ENCODE measurements at places on chromosomes 3 and 15. TPM values are rescaled to one million over a fixed set of nuclear protein-coding genes. Genes with fewer than 3 reads are reported as not detected.

LTK gene
- total RNA-seq = 1.0 TPM

DNA sequence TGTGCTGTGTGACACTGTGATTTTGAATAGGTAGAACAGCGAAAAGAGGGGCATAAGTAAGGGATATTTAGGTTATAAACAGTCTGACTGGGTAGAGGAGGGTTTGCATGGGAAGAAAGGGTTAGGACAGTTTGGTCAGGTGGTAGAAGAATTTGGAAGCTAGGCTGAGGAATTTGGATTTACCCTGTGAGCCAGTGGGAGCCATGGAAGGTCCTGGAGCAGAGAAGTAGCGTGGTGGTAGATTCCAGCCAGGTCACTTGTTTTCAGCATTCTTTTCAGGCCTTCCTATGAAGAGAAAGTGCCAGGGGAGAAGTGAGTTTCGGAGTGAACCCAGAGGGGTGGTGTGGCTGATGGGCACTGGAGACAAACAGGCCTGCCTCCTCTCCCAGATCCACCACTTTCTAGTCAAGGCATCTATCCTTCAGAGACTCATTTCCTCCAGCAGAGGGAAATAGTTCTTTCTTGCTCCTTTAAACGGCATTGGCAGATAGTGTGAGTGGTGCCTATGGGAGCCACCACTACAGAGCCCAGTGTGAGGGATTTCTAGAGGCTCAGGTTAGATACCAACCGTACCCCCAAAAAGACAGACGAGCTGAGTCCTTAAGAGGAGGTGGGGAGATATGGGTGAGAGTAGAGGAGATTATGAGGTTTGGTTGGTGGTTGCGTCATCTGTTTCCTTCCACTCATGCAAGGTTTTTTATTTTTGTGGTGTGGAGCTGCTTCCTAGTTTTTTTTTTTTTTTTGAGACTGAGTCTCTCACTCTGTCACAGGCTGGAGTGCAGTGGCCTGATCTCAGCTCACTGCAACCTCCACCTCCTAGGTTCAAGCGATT is 21.2 kb downstream of the PXK start:
- H3K4me1 ChIP-seq = peaks cover 23% of the 10 kb centered on the region
- DNase-seq = no peak
- no peaks in the 10 kb centered on the region for H3K27me3 ChIP-seq
- peak overlapping the region; percentile 5 for H3K27ac ChIP-seq

DNA sequence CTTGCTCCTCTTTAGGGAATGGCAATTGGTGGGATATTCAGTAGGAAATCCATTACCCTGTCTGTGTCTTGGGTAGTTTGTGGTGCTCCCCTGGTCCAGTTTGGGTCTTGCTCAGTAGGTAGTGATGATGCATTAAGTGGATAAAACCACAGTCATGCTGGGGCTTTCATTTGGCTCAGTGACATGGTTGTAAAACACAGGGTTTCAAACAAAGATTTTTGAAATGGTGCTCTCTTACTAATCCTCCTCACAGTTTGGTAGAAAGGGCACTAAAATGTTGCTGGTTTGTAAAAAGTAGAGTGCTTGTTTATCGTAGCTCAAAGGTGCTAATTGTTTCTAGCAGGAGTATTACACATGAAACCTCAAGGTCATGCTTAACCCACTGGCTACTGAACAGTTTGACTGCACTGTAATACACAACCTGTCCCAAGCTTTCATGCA is 22.9 kb downstream of the BBX start:
- no peaks in the 10 kb centered on the region for H3K4me1 ChIP-seq
- no peak for DNase-seq
- H3K4me3 ChIP-seq = no peak overlapping the region
- H3K27me3 ChIP-seq = no peaks in the 10 kb centered on the region
- peaks cover 4% of the 10 kb centered on the region for H3K36me3 ChIP-seq
- no peak overlapping the region for H3K27ac ChIP-seq

GRCh38 chr15:66039117-66039871 is 170.0 kb downstream of the RAB11A start:
- no peak overlapping the region for H3K4me3 ChIP-seq
- no peak overlapping the region for H3K27ac ChIP-seq
- peaks cover 77% of the 10 kb centered on the region for H3K27me3 ChIP-seq
- H3K4me1 ChIP-seq = peaks cover 6% of the 10 kb centered on the region

- no peak overlapping the region for H3K4me3 ChIP-seq
Measured at GRCh38 chr3:94522488-94522887, 459.6 kb downstream of the NSUN3 start.
